ENCODE measurements at places on chromosomes 7 and 10.

- no peak for DNase-seq
Measured at GRCh38 chr7:26995666-26996065, 100.1 kb downstream of the HOXA1 start.

DNA sequence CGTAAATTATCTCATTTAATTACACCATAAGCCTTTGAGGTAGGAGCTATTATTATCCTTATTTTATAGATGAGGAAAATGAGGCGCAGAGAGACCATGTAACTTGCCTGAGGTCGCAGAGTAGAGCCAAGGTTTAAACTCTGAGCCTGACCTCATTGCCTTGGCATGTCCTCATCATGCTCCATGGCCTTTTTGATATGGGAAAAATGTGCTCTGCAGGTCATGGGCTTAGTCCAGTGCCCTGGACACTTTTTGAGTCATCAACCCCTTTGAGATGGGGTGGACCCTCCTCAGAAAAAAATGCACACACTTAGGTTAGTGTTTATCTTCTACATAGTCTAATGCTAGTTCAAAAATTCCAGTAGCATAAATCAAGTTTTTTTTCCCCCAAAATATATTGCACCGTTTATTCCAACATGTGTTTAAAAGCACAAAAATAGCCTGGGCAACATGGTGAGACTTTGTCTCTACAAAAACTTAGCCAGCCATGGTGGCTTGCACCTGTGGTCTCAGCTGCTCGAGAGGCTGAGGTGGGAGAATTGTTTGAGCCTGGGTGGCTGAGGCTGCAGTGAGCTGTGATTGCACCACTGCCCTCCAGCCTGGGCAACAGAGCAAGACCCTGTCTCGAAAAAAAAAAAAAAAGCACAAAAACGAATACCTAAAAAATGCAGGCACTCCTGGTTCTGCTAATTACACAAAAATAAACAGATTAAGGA is 28.6 kb upstream of the TMEM178B start:
- DNase-seq, result no peak

DNA sequence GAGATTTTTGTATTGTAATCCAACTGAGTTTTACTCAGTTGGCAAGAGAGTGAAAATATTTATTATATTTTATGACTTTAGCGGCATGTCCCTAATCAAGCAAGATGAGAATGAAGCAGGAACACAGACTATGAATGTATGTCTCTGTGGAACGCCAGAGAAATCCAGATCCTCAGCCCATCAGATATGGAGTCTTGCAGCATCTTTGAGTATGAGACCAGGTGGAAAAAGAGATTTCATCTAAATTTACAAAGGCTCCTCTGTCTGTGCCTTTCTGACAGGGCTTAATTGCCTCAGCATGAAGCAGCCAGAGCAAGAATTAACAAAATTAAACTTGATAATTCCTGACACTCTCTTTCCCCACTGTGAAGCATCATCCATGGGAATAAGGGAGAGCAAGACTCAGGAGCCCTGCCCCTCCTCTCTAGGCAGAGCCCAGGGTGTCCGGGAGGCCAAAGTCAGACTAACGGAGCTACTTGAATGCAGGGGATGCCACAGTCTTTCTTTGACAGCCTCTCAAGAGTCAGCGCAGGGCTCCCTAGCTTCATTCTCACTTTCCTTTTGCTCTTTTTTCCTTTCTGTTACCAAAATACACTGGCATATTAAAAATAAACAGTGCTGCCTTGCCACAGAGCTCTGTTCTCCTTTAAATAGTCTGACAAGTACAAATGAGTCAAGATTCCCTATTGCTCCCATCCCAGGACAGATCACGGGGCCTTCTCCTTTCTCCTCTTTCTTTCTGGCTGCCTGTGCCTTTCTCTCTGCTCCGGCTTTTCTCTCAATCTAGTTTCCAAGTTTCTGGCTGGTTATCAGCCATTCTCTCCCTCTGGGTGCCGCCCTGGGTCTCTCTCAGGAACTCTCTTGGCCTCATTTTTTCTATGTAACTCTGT is 132.2 kb upstream of the INHBA start:
- no peak for DNase-seq

- no peak for DNase-seq
Measured at GRCh38 chr10:34295142-34295548, 520.0 kb downstream of the PARD3 start.

DNA sequence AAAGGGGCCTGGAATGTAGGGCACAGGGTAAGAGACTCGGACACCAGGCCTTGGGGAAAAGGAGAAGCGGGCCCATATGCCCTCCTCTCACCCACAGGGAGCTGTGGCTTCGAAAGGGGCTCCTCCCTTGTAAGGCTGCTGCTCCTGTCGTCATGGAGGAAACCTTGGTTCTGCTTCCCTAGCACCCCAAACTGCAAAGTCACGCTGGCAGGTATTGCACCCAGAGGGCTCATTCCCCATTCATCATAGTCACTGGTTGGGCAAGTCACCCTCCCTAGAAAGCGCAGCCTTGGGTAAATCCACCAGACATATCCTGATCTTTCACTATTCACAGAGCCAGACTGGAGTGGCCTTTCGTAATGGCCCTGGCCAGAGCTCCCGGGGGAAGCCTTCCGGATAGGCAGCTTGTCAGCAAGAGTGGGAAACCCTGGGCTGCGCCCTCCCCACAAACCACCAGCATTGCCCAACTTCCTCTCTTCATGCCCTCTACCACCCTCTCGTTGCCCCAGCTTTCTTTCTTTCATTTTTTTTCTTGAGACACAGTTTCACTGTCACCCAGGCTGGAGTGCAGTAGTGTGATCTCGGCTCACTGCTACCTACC is 121.0 kb downstream of the HIP1 start:
- DNase-seq, result no peak

DNA sequence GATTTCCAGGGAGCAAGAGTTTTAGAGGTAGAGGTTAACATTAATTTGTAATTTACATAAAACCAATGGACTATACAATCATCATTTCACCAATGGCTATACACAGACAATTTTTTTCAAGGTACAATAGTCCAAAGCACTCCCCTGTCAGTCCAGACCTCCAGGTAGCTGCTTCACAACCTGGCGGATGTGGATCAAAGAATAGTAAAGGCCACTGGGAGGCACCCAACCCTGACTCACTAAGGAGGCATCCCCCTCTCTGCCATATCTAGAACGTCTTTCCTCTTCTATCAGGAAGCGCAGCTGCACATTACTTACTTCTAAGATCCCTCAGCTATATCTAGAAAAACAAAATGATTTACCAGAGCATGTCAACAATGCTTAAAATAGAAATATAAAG is 217.7 kb upstream of the AOAH start:
- no peak for DNase-seq
